Stimulated activated CD8-positive, alpha-beta memory T cell treated with anti-CD3 and anti-CD28 coated beads, Interleukin-4, amount 100 ng/mL, for 4 hours (primary cell): ENCODE measurements at places on chromosomes 5 and 9.

DNA sequence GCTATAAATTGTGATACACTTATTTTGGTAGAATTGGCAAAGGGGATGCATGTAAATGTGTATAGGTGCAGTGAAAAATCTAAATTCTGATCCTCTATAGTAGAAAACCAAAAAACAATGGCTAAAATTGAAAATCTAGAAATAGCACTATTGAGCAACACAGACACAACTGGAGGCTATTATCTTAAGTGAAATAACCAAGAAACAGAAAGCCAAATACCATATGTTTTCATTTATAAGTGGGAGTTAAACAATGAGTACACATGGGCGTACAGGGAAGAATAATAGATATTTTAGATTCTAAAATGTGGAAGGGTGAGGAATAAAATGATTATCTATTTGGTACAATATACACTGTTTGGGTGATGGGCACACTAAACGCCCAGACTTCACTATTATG, 183.2 kb upstream of the TUSC1 start:
- no peak for DNase-seq

- no peak for DNase-seq
These were observed 29.5 kb upstream of the NFIB start for GRCh38 chr9:14343261-14344031.

DNA sequence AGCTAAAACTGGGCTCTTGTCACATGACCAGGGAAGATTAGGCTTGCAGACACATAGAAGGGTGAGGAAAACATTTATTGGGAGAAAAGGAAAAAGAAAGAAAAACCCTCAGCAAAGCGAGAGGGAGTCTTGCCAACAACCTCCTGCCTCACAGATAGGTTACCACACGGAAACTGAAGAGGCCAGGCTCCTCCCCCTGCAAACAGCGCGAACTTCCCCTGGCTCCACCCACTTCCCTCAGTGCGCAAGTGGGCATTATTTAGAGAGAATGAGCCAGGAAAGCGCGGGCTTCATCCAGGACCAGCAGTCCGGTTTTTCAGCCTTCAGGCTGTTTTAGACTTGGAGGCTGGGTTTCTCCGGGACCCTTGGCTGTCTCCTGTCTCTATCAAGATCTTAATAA, 70.3 kb downstream of the STK32A start:
- DNase-seq, result no peak

DNA sequence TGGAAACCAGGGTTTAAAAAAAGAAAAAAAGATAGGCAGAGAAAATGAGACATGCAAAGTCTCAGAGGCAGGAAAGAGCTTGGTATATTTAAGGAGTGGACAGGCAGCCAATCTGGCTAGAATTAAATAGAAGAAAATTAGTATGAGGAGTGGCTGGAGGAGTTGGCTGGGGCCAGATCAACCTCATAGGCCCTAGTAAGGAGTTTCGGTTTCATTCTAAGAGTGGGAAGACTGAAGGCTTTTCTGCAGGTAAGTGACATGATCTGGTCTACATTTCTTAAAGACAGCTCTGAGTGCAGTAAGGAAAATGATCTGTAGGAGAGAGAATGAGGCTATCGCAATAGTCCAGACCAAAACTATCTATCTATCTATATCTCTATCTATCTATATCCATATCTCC, 27.5 kb downstream of the ADRB2 start:
- no peak for DNase-seq

- DNase-seq, result no peak
These were observed 591.8 kb upstream of the ADAMTS16 start for GRCh38 chr5:4548341-4548740.
